ENCODE measurements at places on chromosomes 5 and 9.

- DNase-seq: no peak
Measured at GRCh38 chr9:120413121-120414048, 166.6 kb downstream of the CDK5RAP2 start.

GRCh38 chr9:8282535-8282934 lies 483.0 kb upstream of the DMAC1 start:
- DNase-seq: no peak

- DNase-seq: no peak
Measured at GRCh38 chr5:37029436-37029835, 152.9 kb downstream of the NIPBL start.

DNA sequence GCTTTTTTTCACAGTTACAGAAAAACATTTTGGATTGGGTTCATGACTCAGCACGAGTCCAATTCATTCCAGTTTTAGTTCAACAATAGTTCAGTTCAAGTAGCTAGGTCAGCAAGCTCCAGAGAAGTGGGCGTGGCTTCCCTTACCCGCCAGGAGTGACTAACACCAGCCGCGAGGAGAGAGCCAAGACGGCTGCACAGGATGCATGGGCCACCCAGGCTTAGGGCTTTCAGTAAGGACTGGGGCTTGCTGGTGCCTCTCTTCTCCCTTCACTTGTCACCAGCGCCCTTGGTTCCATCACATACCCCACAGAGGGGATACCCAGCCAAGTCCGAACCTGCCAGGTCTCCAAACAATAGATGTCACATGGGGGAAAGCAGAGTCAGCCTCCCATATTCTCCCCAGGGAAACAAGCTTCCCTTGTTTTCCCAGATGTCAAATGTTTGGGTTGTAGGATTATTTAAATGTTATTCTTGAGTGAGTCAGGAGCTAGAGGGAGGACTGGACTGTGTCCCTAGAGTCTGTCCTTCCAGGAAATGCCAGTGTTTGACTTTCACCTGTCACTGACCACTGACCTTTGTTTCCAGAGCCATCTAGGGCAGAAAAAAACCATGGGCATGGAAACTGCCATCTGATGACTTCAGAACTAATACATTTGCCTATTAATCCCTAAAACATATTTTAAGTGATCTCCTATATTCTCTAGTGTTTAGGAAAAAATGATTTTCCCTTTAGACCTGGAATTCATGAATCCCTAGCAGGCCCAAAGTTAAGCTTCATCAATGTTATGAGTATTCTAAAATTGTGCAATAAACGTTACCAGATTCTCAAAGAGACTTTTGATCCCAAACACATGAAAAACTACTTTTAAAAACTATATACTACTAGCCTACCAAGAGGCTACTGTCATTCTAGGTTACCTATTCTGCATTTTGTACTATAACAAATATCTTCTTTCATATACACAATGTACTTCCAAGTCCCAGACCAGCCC lies 51.9 kb downstream of the NIPAL4 start:
- no peak for DNase-seq

DNA sequence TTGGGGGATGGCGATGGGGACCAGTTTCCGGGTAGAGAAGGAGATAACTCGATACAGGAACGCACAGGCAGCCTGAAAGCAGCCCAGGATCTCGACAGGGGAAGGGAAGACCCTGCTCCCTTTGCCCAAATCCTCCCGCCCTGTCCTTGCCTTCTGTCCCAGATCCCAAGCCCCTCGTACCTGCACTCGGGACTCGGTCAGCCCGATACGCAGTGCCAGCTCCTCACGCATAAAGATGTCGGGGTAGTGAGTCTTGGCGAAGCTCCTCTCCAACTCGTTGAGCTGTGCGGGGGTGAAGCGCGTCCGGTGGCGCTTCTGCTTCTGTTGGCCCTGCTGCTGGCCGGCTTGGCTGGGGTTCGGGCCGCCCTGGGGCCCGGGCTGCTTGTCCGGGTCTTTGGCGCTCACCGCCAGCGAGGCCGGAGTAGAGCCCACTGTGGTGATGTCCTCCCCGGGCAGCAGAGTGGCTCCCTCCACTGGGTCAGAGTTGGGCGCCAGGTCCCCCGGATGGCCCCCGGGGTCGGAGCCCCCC lies 1.8 kb downstream of the OTP start:
- no peak for DNase-seq

GRCh38 chr9:126125177-126125576 lies 201.5 kb upstream of the MVB12B start:
- DNase-seq: no peak

DNA sequence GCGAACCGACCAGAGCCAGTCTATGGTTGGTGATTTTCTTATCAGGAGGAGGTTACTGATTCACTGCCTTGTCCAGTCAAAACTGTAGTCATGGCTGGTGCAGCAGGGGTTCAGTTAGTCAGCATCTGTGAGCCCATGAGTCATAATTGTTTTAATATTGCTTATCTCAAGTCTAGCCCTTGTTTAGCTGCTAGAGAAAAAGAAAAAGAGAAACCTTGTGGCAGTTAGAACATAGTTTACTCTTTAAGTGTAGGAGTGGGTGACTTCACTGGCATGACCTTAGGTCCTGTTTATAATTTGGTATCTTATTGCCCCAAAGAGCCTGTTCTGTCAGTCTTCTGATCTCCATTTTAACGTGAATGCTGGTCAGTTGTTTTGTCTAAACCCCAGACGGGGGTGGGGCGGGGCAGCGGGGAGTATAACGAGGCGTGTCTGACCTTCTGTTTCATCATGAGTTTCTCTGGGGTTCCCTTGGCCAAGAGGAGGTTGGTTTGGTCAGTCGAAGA lies 76.9 kb upstream of the NFIL3 start:
- DNase-seq: no peak

GRCh38 chr9:128323212-128323730 lies 632 bp downstream of the COQ4 start:
- DNase-seq: no peak

DNA sequence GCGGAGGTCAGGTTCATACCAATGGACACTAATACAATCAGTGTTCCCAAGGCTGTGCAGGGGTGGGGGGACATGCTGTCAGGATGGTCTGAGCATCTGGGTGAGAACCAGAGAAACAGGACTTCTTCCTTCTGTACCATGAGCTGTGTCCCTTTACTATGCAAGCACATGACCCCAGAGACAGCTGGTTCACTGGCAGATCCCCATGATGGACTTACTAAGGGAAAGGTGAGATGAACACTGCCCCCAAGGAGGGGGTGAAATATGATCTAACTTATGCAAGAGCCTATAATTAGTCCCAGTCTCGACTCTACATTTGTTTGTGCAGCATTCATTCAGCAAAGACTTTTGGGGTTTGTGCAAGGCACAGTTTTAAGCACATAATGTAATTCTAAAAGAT lies 91.4 kb downstream of the LIFR start:
- DNase-seq: no peak

DNA sequence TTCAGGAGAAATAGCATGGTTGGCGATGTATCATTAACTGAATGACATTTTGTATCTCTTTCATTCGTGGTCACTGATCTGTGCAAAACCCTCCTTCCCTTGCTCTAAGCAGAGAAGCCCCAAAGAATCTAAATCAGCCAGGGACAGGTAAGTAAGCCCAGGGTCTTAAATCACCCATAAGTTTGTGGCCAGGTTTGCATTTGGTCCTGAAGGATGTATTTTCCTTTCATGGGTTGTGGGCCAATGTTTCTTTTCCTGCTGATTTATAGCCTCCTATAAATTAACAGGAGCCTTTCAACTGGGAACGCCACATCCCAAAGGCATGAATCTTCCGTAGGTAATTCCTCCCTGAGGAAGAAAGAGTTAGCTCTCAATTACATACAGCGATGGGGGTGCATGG lies 217.5 kb upstream of the TNC start:
- DNase-seq: no peak

GRCh38 chr5:138969323-138970002 lies 94.3 kb upstream of the LRRTM2 start:
- DNase-seq: no peak

GRCh38 chr5:111668477-111669414 lies 88.2 kb downstream of the NREP start:
- DNase-seq: no peak

- no peak for DNase-seq
Measured at GRCh38 chr5:135139381-135140134, 105.5 kb upstream of the PITX1 start.

DNA sequence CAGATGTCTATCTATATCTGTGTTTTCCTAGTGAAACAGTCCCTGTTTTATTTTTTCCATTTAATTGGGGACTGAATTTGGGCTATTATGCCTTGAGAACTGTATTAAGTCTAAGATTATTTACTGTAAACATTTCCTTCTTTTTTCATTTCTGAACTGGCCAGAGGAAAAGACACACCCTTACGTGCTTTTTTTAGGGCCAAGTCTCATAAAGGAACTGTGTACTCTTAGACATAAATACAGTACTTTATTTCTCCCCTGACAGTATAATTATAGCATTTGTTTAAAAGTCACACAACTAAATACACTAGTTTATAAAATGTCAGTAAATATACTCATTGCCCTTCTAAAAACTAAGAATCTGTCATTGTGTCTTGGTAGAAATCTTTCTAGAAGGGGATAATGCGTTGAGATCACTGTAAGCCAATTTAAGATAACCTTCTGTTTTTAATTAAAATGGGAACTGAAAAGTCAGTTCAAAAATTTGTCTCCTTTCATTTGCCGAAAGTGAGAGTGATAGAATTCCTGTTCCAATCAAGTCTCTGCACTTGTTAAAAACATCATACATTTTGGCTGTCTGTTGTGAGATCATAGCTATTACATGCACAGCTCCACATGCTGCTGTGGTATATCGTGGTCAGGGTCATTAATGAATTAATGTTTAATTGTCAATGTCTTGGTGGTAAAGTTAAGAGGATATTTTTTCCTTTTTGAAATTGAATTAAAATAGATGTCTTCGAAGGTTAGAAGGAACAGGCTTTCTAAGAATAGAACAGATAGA lies 132.1 kb downstream of the FOCAD start:
- DNase-seq: no peak

DNA sequence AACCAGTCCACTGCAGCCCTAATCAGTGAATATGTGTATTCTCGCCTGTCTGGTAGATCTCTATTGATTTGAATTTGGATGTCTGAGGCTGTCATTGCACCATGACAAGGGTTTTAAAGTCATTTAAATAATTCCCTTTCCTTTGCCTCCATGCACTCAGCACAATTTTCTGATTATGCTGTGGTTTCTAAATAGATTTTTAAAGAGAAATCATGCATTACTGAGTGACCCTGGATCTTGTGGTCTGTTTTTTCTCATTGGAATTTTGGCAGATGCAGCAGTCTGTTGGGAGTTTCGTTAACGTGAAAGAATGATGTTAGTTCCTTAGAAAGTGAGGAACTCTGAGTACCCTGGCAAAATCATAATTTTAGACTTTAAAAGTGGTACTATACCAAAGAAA lies 396.0 kb downstream of the LRRC70 start:
- no peak for DNase-seq

DNA sequence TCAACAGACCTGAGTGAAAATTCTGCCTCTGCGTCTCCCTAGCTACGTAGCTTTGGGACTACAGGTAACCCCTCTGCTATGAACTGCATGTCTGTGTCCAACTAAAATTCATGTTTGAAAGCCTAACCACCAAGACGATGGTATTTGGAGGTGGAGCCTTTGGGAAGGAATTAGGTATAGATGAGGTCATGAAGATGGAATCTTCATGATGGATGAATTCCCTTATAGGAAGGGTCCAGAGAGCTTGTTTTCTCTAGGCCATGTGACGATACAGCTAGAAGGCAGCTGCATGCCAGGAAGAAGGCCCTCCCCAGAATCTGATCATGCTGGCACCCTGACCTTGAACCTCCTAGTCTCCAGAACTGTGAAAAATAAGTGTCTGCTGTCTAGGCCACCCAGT lies 296.4 kb downstream of the SLIT3 start:
- DNase-seq: no peak

GRCh38 chr5:66952153-66952552 lies 244.4 kb downstream of the CD180 start:
- no peak for DNase-seq

GRCh38 chr5:117201001-117201400 lies 626.4 kb upstream of the SEMA6A start:
- no peak for DNase-seq

GRCh38 chr5:68740226-68740910 lies 353.4 kb upstream of the SLC30A5 start:
- DNase-seq: no peak

- DNase-seq: no peak
Measured at GRCh38 chr5:124111886-124112285, 599.9 kb downstream of the CSNK1G3 start.

- DNase-seq: no peak
Measured at GRCh38 chr9:133682818-133683585, 46.8 kb downstream of the DBH start.

GRCh38 chr5:64952951-64953673 lies 184.4 kb downstream of the CWC27 start:
- no peak for DNase-seq

- no peak for DNase-seq
Measured at GRCh38 chr9:127214421-127215267, 49.9 kb upstream of the GARNL3 start.

GRCh38 chr9:10062629-10063395 lies 550.0 kb downstream of the PTPRD start:
- no peak for DNase-seq

- DNase-seq: no peak
Measured at GRCh38 chr9:134434894-134435506, 108.7 kb downstream of the RXRA start.

- no peak for DNase-seq
Measured at GRCh38 chr5:127878174-127878750, 175.1 kb downstream of the CCDC192 start.

GRCh38 chr5:2857837-2858236 lies 106.4 kb upstream of the IRX2 start:
- DNase-seq: no peak

Data from activated naive CD4-positive, alpha-beta T cell (primary cell).